NCI-H2171 treated with DMSO at 0.1 percent for 48 hours (cell line): ENCODE measurements at places on chromosomes 2 and 18.

GRCh38 chr18:11495441-11495840 is 114.0 kb upstream of the SLC35G4 start:
- no peak for DNase-seq

- DNase-seq: no peak
Measured at GRCh38 chr2:221533299-221533698, 38.8 kb downstream of the EPHA4 start.

- peak; percentile 22 for DNase-seq
Measured at GRCh38 chr2:23524261-23524706, 139.3 kb downstream of the KLHL29 start.

GRCh38 chr2:73536133-73536840 is 105.9 kb downstream of the NAT8 start:
- DNase-seq: no peak
